ENCODE measurements at places on chromosomes 1 and 21. TPM values are rescaled to one million over a fixed set of nuclear protein-coding genes. Genes with fewer than 3 reads are reported as not detected.

GRCh38 chr21:34192646-34193285 is 119.4 kb downstream of the MRPS6 start:
- peaks cover 9% of the 10 kb centered on the region for H3K4me1 ChIP-seq
- H3K36me3 ChIP-seq = no peaks in the 10 kb centered on the region
- H3K27me3 ChIP-seq = no peaks in the 10 kb centered on the region
- H3K4me3 ChIP-seq = no peak overlapping the region
- DNase-seq = peak; percentile 52

GRCh38 chr1:25343872-25344271 is 5.7 kb downstream of the TMEM50A start:
- H3K27ac ChIP-seq = no peak overlapping the region
- H3K27me3 ChIP-seq = no peaks in the 10 kb centered on the region
- no peak overlapping the region for H3K4me3 ChIP-seq
- DNase-seq = no peak
- H3K36me3 ChIP-seq = peaks cover 39% of the 10 kb centered on the region

- H3K27me3 ChIP-seq = no peaks in the 10 kb centered on the region
- H3K27ac ChIP-seq = peak overlapping the region; percentile 39
- peaks cover 19% of the 10 kb centered on the region for H3K4me1 ChIP-seq
- DNase-seq = no peak
Observed at GRCh38 chr1:67332653-67333529, 25.2 kb downstream of the IL12RB2 start.

CHI3L1 gene
- not detected for total RNA-seq

GRCh38 chr1:229339520-229339919 is 3.3 kb downstream of the CCSAP start:
- H3K4me1 ChIP-seq = peaks cover 41% of the 10 kb centered on the region
- H3K27ac ChIP-seq = no peak overlapping the region
- no peaks in the 10 kb centered on the region for H3K27me3 ChIP-seq
- H3K4me3 ChIP-seq = no peak overlapping the region

- H3K4me3 ChIP-seq = no peak overlapping the region
- no peaks in the 10 kb centered on the region for H3K27me3 ChIP-seq
- H3K4me1 ChIP-seq = no peaks in the 10 kb centered on the region
- H3K27ac ChIP-seq = no peak overlapping the region
- no peak for DNase-seq
Observed at GRCh38 chr1:233248014-233248413, 47.5 kb downstream of the PCNX2 start.

GIPC2 gene
- not detected for total RNA-seq

DNA sequence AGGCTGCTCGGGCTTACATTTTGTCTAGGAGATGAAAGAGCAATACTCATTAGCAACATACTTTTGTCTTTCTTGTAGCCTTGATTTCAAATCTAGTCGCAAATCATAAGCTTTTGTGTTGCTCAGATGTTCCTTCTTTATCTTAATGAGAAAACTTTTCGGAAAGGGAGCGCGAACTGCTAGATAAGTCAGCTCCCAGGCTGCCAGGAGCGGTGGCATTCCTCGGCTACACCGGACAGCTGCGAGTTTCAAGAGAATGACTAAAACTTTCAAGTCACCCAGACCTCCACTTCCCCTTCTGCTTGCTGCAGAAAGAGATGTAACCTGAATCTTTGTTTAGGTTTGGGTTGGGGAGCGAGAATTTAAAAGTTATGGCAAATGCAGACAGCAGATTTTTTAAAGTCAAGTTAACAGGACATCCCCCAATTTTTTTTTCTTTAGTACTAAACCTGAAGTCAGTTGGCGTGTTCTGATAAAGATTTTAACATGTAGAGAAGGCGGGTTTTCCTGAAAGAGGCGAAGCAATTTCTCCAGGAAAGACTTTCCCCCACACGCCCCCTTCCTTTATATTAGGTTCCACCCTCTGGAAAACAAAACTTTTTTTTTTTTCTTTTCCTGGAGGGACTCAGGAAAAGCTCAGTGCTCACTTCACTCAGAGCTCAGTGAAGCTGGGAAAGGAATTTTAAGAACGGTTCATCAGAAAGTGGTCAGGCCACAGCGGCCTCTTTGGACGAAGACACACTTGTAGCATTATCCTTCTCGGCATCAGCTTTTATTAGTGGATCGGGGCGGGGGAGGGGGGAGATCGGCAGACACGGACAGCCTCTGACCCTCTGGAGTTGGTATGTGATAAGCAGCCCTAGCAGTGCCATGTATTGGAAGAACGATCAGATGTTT is at the start of gene LHX8:
Gene LHX8, plus strand, starts transcription at position 639 of the 897 bp plus-strand sequence. CDS start 2,227 bp downstream, outside the sequence.
- H3K4me3 ChIP-seq = no peak within 1 kb of the TSS
- H3K27me3 ChIP-seq = peaks cover 75% of the 10 kb centered on the region
- H3K4me1 ChIP-seq = no peaks in the 10 kb centered on the region
- no peak for DNase-seq
- H3K27ac ChIP-seq = no peak within 1 kb of the TSS

DNA sequence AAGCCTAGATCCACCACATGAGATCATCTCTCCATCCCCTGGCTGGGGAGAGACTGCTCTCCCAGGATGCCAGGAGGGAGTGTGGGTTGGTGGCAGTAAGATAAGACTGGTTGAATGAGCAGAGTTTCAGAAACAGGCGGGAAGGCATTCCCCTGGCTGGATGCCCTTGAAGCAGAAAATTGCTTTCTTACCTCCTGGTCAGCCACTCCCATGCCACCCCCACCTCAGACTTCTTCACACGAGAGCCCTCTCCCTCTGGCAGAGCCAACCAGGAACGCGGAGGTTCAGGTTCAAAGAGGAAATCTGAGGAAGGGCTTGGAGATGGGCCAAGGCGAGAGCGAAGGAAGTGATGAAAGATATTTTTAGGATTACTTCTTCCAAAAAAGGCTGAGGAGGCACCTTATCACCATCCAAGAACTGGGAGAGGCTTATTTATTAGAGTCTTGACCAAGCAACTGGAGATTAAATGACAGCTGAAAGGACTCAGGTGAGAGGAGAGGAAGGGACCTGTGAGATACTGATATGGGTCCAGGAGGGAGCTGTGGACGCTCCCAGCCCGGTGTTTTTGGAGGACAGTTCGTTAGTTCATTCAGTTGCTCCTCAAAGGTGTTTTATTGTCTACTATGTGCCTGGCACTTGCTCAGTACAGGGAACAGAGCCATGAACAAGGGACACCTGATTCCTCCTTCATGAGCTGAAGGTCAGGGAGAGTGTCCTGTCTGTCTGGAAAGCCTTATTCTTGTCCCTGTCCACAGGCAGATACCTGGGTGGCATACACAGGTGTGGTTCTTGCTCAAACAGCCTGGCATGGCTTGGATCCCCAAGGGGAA is 18.9 kb upstream of the SLC26A9 start:
- no peaks in the 10 kb centered on the region for H3K4me1 ChIP-seq
- peaks cover 2% of the 10 kb centered on the region for H3K27me3 ChIP-seq
- H3K27ac ChIP-seq = no peak overlapping the region
- H3K4me3 ChIP-seq = no peak overlapping the region

- no peaks in the 10 kb centered on the region for H3K4me1 ChIP-seq
- no peaks in the 10 kb centered on the region for H3K36me3 ChIP-seq
- no peak overlapping the region for H3K4me3 ChIP-seq
- DNase-seq = no peak
Observed at GRCh38 chr1:38115682-38116202, 69.1 kb upstream of the POU3F1 start.

DNA sequence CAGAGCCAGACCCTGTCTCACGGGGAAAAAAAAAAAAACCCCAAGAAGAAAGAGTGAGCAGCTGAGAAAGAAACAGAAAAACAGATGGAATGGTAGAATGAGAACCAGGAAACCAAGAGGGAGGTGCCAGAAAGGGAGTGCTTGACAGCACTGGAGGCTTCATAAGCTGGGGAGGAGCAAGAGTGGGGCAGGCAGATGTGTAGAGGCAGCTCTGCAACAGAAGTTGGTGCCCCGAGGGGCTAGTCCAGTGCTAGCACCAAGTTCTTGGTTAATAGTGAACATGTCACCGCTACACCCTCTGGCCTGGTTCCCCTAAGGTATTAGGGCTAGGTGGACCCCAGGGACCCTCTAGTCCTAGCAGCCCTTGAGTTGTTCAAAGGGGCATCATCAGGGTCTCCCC is 98.0 kb downstream of the TGFBR3 start:
- peaks cover 13% of the 10 kb centered on the region for H3K4me1 ChIP-seq
- H3K27ac ChIP-seq = no peak overlapping the region
- peaks cover under 1% of the 10 kb centered on the region for H3K36me3 ChIP-seq
- H3K27me3 ChIP-seq = no peaks in the 10 kb centered on the region
- H3K4me3 ChIP-seq = no peak overlapping the region

DCDC2B gene
- 0.14 TPM for total RNA-seq

Measured in CD4-positive, alpha-beta T cell (primary cell).